ENCODE measurements at places on chromosomes 7 and 10.

DNA sequence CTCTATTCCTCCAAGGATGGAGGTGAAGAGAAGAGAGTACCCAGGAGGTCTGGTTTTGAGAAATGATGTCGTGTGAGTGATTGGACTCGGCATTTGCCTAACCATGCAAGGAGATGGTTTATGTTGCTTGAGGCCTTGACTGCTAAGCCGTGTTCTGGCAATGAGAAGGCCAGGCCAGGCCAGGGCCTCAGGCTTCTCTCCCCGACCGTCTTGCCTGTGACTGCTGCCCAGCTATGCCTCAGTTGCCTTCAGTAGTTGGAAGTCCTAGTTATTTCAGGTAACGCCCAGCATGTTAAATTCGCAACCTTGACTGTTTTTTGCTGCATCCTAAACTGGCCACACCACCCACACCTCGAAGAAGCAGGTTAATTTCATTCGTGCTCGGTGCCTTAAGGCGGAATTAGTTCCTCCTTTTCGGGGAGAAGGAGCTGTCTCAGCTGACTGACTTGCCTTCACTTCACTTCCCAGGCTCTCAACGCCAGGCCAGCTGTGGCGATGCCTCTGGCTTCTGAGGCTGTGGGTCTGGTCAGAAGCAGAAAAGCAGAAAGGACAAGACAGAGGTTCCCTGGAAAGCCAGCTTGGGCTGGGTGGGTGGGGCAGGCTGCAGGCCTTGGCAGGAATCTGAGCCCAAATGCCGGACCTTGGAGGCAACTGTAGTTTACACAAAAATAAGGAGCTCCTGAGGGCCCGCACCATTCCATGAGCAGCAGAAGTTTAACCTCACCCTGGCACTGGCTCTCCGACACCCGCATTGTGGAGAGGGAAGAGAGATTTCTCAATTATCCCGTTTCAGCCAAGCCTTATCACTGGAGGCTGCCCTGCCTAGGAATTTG is 61.9 kb upstream of the SAMD8 start:
- DNase-seq: no peak

DNA sequence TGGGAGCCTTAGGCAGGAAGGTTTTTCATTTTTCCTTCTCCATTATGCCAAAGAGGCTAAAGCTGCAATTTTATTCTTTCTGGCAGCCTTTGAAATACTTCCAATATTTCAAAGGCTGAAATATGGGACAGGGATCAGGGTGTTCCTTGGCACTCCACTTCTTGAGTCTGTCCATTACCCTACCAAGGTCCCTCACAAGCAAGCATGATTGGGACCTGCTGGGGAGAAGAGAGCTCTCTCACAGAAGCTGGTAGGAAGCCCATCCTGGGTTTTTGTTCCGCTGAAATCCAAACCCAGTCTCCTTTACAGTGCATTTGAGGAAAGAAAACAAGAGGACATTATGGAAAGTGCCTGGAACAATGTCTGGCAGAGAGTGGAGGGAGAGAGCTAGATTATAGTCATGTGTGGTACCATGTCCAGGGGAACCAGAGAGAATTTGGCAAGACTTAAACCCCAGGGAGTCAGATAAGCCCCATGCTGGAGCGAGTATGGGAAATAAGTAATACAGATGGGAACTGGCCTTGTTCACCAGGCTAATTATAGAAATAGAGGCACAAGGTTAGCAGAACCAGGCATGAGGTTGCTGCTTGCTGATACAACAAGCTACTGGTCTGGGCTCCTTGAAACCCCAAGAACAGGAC is 104.7 kb downstream of the LSM5 start:
- no peak for DNase-seq

DNA sequence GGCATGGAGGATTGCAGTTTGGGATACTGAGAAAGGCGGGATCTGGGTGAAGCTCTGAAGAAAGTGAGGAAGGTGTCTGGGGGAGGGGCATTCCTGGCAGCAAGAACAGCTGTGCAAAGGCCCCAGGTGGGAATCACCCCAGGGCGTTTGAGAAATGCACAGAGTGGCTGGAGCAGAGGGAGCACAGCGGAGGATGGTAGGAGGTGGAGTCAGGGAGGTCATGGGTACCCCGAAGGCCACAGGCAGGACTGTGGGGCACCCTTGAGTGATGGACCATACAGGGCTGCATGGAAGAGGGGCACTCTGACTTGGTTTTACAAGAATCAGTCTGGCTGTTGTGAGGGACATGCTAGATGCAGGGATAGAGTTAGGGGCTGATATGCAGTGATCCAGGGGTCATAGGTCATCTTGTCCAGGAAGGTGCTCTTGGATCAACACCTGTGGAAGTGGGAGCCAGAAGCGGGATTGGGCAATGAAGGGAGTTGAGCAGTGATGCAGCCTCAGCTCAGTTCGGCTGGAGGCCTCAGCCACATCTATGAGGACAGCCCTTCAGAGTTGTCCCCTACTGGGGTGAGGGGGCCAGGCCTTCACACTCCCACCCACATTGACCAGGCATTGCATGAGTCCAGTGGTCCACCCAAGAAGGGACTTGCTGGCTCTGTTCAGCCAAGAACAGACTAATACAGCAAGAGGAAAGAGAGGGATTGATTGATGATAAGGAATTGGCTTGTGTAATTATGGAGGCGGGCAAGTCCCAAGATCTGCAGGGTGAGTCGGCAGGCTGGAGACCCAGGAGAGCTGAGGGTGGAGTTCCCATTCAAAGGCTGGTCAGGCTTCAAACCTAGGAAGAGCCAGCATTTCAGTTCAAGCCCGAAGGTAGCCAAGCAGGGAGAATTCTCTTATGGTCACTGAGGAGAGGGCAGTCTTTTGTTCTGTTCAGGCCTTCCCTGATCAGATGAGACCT is 48.7 kb downstream of the TSPAN15 start:
- DNase-seq: no peak

- no peak for DNase-seq
Measured at GRCh38 chr7:108091461-108091831, 38.7 kb downstream of the LAMB4 start.

- DNase-seq: peak; percentile 58
Measured at GRCh38 chr10:31947144-31947926, 18.7 kb upstream of the ARHGAP12 start.
